ENCODE measurements at places on chromosomes 1 and 21.

- no peak for DNase-seq
Observed at GRCh38 chr1:1536938-1537546, 3.4 kb downstream of the TMEM240 start.

DNA sequence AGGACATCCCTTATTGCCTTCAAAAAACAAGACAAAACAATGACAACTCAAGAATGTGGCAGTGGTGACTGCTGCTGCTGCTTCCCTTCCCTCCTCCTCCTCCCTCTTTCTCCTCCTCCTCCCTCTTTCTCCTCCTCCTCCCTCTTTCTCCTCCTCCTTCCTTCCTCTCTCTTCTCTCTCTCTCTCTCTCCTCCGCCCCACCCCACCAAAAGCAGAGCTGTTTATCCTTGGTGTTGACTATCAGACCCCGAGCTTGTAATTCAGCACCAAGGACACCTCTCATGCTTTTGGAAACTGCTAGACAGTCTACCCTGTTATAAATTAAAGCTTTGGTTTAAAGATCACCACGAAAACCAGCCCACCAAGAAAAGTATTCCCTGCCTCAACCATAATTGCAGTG lies 72.4 kb upstream of the IFNAR2 start:
- no peak for DNase-seq

- DNase-seq, result no peak
Observed at GRCh38 chr1:152995842-152996241, 5.7 kb upstream of the SPRR3 start.

DNA sequence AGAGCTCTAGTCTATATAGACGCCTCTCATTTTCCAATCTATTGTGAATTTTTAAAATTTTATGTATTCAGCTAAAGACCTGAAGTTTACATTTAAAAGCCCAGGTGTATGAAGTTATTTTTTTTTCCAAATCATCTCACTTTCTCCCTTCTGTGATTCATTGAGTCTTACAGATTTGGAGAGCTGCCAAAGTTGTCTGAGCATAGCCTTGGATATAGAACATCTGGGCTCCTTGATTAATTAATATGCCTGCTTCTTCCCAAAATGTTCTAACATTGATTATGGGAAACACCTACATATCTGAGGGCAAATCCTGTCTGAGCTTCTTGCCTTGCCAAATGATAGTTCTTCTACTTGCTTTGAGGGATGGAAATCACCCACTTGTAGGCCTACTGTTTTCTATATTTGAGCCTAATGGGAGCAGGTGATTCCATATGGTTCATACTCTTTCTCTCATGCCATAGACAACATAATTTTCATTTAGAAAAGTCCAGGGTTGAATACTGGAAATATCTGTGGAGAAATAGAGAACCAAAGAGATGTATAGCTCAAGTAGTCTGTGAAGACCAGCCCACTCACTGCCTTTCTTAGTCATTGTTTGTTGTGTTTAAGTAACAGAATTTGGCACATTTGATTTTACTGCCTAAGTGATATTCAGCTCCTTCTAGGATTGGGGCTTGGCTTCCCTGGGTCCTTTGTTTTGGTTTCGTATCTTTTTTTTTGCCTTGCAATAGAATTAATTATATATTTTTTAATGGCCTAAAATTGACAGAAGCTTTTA lies 46.2 kb downstream of the MACF1 start:
- no peak for DNase-seq

- no peak for DNase-seq
Observed at GRCh38 chr1:210568631-210569030, 239.9 kb downstream of the HHAT start.

GRCh38 chr1:166605137-166605536 lies 234.1 kb upstream of the POGK start:
- no peak for DNase-seq

DNA sequence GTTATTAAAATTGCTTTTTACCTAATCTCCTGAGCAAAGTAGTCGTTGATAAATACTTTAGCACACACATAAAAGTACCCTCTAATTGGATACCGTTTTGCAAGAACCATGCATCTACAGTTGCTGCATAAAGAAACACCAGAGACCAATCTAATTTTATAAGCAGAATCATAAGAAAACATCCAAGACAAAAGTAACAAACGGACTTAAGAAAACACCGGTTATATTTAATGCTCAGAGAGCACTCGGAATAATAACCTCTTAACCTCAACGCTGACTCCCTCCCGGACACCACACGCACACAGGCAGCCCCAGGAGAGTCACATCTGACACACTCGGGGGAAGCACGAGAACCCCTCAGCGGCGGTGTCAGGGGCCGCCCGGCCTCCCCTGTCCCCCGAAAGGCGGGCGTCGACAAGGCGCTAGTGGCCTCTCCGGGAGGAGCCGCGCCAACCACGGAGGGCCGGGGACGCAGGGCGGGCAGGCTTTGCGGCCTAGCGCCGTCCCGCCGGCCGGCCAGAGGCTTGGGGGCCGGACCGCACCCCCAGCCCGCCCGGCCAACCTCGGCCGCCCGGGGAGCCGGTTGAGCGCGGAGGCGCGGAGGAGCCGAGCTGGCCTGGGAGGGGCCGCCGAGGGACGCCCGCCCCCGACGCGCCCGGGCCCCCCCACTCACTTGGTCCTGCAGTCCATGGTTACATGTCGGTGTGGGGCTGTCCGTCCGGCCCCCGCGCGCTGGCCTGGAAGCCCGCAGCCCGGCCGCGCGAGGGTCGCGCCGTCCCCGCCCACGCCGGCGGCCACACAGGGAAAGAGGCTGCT lies 606 bp downstream of the DENND1B start:
- DNase-seq, result no peak

DNA sequence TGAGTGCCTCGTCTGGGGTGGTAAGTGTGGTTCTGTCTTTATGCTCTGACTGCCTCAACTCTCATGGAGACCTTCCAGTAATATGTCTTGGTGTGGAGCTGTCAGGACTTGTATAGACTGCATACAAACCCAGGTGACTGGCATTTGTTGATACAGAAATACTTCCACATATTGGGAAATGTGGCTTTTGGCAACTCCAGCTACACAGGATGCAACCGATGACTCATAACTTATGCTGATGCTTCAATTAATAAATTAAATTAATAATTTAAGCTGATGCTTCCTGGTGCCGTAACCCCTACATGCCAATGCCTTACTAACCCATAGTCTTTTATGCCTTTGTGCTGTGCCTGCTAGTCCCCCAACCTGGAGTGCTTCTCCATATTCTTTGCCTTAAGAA lies 72.3 kb upstream of the ARTN start:
- DNase-seq, result no peak

DNA sequence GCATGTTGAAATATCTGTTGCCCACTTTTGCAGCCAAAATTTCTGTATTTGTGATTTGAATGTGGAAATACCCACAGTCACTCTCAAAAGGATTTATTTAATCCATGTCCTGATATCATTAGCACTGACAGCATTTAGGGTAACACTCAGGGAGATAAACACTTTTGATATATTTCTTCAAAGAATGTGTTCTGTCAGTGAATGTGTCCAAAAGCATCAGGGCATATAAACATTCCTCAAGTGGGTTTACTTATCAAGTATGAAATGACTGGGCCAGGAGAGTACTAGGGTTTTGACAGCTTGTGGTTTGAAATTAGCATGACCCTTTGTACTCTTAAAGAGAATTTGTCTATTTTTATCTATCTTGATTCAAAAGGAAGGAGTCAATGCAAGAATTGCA lies 1302.1 kb upstream of the ADGRL2 start:
- DNase-seq, result no peak

DNA sequence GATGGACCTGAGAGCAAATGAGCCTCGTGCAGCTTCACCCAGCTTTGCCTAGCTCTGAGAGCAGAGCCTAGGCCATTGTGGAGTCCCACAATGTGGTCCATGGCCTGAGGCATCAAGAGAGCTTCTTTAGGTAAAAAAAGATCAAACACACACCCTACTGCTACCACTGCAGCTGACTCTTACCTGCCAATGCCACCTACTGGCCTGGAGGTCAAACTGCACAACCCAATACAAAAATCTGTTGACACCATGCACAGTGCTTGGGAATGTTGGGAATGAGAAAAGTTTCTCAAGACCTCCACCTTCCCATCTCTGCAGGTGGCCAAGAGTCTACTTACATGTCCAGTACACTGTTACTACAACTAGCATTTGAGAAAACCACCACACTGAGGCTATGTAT lies 60.6 kb downstream of the UCHL5 start:
- no peak for DNase-seq

- DNase-seq, result no peak
Observed at GRCh38 chr1:225755671-225756319, 21.8 kb upstream of the SRP9 start.

DNA sequence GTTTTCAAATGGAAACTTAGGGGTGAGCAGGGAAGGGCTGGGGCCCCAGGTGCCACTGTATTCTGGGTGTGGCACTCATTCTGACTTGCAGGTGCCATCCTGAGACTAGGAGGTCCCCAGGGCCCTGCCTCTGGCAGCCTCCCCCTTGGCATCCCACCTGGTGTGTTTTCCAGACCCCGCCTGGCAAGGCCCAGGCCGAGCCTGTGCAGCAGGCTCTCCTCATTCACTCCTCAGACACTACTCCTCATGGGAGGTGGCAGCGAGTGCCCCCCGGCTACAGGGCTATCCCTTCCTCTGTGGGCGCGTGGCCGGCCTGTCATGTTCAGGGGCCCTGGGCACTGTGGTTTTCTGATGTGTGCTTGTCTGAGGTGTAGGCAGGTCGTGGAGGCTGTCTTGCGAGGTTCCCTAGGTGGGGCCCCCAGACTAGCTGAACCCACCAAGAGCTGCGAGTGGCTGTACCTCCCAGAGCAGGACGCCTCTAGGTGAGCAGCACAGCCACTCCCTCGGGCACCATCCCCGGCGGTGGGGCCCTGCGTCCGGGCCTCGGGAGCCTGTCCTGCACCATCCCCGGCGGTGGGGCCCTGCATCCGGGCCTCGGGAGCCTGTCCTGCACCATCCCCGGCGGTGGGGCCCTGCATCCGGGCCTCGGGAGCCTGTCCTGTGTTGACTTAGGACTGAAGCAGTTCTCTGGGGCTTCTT lies 13.2 kb downstream of the SLX9 start:
- no peak for DNase-seq

GRCh38 chr1:198741744-198742143 lies 102.9 kb downstream of the PTPRC start:
- DNase-seq, result no peak

- DNase-seq, result no peak
Observed at GRCh38 chr1:35470977-35471613, 86.1 kb downstream of the KIAA0319L start.

GRCh38 chr1:12112711-12113161 lies 49.6 kb downstream of the TNFRSF8 start:
- no peak for DNase-seq

DNA sequence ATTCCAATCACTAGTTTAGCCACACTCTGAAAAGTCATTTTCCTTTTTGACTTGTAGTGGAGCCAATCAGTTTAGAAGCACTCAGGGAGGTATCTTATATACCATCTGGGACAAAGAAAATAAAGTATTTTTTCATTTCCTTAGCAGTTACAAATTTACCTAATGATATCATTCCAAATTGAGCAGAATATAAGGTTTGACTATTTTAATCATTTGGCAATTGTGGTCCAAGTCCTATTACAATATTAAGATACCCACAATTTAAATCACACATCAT lies 170.6 kb downstream of the LTN1 start:
- DNase-seq, result no peak

DNA sequence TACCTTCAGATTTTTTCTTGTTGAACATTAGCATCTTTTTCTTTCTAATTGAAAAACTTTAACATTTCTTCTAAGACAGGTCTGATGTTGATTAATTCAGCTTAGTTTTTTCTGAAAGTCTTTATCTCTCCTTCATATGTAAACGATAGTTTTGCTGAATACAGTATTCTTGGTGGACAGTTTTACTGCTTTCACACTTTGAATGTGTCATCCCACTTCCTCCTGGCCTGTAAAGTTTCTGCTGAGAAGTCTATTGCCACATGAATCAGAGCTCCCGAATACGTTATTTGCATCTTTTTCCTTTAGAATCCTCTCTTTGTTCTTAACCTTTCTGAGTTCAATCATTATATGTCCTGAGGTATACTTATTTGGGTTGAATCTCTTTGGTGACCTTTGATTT lies 344.2 kb downstream of the OLFM3 start:
- no peak for DNase-seq

GRCh38 chr1:152459596-152460528 lies 45.8 kb upstream of the CRNN start:
- DNase-seq, result peak; percentile 7

DNA sequence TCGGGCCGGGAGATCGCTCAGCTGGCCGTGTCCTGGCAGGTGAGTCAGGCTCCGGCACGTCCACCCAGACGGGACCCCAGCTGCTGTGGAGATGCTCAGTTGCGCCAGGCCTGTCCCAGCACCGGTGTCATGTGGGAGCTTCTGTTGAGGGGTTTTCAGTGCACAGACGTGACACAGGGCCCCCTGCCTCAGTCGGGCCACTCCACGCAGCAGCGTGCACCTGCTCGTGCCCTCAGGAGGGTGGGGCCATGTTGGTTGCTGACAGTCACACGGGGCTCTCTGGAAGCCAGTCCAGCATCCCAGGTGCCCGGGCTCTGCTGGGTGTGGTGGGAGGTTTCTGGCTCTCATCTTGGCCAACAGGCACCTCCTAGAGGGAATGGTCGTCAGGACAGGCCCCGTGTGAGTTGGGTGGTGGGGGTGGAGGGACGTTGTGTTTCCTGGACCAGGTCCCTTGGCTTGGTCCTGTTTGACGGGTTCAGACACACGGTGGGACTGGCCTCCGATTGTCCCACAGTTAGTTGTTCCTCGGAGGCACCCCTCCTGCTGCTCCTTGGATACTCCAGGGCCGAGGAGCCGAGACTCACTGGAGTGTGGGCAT lies 19.2 kb downstream of the ATAD3B start:
- DNase-seq, result no peak

- DNase-seq, result peak; percentile 83
Observed at GRCh38 chr1:232538224-232538942, 91.5 kb downstream of the SIPA1L2 start.

All from NCI-H2107 (cell line).